ENCODE measurements at places on chromosomes 5 and 9.

DNA sequence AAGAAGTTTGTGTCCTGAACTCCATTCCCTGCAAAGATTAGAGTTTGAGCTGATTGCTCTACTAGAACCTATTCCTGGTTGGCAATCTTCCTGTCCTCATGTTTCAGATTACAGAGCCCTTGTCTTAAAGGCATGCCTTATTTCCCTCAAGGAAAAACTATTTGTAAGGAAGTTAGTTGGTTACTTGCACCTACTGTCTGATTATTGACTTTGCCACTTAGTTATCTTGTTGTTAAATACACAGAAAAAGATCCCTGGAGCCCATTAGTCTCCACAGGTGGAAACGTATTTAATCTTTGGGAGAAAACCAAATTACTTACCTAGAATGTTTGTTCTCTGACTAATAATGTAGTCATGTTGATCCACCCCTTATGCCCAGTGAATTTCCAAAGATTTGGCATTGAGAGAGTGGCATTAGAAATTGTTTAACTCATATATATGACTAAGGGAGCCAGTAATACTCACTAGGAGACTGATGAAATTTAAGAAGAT, 132.3 kb upstream of the ELL2 start:
- DNase-seq: no peak

DNA sequence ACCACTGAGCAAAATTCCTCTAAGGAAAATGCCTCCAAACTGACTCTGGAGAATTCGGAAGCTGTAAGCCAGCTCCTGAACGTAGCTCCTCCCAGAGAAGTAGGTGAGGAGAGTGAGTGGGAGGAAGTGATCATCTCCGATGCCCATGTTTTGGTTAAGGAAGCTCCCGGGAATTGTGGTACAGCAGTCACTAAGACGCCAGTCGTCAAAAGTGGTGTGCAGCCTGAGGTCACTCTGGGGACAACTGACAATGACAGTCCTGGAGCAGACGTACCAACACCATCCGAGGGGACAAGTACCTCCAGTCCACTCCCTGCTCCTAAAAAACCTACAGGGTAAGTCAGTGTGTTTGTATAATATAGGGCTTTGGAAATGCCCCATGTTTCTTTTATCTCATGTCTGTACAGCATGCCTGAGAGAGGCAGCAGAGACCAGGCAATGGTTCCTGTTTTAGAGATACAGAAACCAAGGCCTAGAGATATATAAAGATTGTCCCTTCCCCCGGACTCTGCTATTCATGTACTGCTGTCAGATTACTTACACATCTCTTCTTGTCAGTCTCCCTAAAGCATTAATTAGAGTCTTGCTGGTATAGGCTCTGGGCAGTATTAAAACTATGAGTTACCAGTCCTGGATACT, 23.9 kb downstream of the HMGXB3 start:
- no peak for DNase-seq

DNA sequence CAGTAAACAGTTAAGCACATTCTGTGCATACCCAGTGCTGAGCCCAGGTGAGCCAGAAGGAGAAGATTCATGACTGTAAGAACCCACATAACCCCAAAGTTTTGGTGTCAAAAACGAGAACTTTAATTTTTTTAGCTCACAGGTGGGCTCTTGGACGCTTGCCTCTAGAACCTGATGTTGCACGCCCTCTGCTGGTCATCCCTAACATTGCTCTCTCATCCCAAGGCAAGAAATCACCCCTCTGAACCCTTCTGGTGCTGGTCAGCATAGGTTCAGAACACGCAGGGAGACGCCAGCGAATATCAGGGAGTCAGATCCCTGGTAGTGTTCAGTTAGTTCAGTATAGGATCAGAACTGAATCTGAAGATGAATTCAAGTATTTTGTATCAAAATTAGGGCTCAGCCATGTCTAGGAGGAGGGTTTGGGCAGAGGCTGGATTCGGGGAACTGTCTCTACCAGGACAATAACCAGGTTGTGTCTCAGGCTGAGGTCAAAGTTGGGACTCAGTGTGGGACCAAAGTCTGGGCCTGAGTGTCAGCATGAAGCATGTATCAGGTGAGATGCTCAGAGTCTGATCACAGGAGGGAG, 4.1 kb upstream of the DNAJB5 start:
- DNase-seq: no peak

DNA sequence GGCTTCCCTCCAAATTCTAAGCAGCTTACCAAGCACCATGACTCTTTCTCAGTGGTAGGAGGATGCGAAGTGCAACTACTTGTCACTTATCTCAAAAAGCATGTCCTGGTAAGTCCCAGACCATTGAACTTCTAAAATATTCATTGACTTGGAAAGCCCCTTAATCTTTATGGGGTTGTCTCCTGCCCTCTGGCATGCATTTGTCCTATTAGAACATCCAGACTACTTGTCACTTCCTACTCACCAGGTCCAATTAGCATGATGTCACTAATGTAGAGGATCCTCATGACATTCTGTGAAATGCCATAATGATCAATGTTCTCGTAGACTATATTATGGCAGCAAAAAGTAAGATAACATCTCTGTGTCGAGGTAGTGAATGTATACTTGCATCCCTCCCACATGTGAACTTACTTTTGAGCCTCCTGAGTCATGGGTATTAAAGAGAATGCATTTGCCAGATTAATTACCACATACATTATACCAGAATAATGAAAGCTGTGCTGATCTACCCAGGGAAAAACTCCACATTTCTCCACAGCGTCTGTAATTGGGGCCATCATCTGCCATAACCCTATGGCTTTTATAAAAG, 63.5 kb upstream of the RAD23B start:
- DNase-seq: no peak

- no peak for DNase-seq
These were observed 8.4 kb upstream of the KIF12 start for GRCh38 chr9:114107286-114108001.

DNA sequence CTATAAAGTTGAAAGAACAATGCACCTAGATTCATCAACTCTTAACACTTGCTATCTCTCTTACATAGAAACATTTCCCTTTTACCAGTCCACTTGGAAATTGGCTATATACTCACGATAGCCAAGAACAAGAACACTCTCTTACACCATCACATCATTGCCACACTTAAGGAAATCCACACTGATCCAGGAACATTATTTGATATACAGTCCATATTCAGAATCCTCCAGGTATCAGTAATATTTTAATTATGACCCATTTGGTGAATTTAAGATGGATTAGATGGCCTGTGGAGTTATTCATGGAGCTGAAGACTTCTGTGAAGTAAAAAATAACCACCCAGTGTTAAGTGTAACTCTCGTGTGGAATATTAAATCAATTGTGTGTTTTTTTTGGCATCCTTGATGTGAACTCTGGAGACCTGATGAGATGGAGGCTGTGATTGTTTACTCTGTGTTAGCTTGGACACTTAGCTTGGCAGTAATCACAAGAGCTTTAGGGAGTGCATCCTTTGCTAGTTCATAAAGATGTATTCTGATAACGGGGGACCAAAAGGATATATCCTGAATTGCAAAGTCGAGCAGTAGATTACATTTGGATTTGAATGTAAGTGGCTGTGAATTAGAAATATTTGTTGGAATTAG, 52.0 kb upstream of the ABL1 start:
- DNase-seq: no peak

GRCh38 chr5:56812110-56812509, 3.2 kb upstream of the MAP3K1 start:
- peak; percentile 30 for DNase-seq

GRCh38 chr5:6674886-6675285, 38.3 kb upstream of the TENT4A start:
- no peak for DNase-seq
